Aorta (tissue), 5 donors: ENCODE measurements at places on chromosomes 1 and 21.

GRCh38 chr1:91754816-91755580, 131.0 kb downstream of the TGFBR3 start:
- DNase-seq = no peak

DNA sequence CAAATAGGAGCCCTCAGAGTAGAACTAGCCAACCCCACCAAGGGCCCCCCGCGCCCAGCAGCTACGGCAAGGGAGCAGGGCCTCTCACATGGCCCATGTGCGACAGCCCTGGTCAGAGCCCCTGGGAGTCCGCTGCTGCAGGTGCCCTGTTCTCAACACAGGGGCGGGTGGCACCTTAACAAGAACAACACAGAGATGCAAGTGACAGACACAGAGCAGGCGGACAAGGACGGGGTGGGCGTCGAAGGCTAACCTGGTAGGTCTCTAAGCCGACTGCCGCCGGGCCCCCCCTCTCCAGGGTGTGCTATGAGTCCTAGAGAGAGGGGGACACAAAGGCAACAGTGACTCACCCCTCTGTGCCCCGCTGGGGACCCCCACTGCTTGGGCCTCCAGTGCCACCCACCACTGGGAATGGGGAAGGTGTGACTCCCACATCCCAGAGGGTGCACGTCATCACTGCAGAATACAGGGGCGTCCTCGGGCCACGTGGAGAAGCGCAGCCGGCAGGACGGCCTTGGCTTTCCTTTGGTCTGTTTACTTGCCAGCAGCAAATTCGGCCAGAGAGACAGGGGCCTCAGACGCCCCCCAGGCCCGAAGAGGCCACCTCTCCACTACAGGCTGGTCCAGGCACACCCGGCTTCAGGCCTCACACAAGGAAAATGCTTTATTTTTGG, 44.8 kb downstream of the PRDM15 start:
- DNase-seq = peak; percentile 24

GRCh38 chr1:13514821-13515220, 1.0 kb upstream of the LRRC38 start:
- DNase-seq = no peak

DNA sequence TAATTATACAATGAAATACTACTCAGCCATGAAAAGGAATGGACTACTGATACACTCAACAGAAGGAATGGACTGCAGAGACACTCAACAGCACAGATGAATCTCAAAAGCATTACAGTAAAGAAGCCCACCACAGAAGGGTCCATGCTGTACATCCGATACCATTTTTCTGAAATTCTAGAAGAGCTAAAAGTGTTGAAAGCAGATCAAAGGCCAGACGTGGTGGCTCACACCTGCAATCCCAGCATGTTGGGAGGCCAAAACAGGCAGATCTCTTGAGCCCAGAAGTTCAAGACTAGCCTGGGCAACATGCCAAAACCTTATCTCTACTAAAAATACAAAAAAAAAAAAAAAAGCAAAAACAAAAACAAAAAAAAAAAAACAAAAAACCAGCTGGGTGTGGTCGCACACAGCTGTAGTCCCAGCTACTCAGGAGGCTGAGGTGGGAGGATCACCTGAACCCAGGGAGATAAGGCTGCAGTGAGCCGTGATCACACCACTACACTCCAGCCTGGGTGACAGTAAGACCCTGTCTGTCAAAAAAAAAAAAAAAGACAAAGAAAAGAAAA, 15.5 kb downstream of the PPP1R15B start:
- DNase-seq = no peak
